Epithelial cell of proximal tubule (primary cell): ENCODE measurements at places on chromosomes 5 and 9.

DNA sequence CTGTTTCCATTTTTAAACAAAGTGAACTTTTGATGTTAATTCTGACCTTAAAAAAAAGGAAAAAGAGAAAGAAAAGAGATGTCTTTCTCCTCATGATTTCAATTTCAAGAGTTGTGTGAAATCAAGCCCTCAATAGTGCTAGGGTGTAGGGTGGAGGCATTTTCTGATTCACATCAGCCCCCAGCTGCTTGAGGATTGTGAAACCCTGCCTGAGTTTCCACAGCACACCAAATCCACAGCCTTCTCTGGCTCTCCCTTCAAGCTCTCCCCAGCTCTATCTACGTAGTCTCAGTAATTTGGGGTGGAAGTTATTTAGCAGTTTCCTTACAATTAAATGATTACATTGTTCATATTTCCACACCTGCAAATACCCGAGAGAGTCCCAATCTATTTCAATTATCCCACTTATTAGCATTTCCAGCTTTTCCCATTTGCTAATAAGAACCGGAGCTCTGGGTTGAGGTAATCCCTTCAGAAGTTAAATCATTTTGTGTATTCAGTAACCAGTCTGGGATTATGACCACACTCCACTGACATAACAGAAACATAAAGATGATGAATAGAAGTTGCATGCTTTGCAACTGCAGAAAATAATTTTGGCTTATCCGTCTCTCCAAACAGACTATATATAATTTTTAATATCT is 54.9 kb downstream of the MTX3 start:
- DNase-seq = no peak

DNA sequence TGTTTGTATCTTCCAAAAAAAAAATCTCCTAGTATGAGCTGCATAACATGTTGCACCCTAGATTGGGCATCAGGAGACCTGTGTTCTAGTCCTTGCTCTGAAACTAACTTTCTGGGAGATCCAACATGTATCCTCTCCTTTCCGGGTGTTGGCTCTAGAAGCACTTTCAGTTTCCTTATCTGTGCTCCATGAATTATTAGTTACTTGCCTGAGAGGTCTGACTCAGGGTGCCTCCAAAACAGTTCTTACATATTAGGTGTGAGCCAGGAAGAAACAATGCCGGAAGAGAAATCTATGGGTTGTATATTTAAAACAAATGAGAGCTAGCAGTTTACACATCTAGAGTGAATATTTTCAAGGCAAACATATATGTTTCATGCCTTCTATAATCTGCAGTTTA is 36.7 kb upstream of the SLC36A2 start:
- no peak for DNase-seq

- DNase-seq = no peak
Observed at GRCh38 chr5:143801252-143801939, 10.6 kb upstream of the HMHB1 start.

DNA sequence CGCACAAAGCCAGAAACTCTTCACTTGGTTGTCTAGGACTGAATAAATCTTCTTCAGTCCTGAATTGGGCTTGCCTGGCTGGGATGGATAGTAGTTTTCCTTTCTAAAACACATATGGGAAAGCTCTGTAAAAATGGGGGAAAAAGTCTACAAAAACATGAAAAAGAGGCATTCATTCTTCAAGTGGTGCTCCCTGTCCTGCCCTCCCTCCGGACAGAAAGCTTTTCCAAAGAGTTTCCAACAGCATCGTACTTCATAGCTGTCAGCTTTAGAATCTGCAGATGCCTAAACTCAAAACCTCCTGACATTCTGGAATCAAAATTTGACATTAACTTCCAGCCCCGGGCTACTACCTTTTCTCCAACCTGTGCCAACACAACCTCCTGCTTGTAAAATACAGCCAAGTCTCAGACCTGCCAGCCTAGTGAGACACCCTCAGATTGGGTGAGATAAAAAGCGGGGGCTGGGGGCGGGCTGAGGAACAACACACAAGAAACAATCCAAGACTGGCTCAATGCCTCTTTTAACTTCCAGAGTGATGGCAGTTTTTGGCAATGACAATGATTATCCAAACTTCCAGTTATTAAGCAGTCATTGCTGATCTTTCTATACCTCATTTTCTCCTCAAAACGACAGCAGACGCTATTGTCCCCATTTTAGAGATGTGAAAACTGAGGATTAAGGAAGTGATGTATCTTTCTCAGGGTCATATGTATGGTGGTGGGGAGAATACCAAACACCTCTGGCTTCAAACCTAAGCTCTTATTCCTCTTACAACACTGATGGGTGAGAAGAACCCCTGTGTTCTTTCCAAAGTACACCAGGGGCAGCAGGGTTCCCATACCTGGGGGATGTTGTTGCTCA is 1.3 kb downstream of the TNC start:
- DNase-seq = no peak

- no peak for DNase-seq
Observed at GRCh38 chr5:62059960-62060359, 246.0 kb upstream of the KIF2A start.
